Activated naive CD8-positive, alpha-beta T cell treated with anti-CD3 and anti-CD28 coated beads, Interleukin-2, amount 10 ng/mL, durations not matched to agents 7 days and 5 days (primary cell): ENCODE measurements at places on chromosomes 11 and 22. TPM values are rescaled to one million over a fixed set of nuclear protein-coding genes. Genes with fewer than 3 reads are reported as not detected.

DNA sequence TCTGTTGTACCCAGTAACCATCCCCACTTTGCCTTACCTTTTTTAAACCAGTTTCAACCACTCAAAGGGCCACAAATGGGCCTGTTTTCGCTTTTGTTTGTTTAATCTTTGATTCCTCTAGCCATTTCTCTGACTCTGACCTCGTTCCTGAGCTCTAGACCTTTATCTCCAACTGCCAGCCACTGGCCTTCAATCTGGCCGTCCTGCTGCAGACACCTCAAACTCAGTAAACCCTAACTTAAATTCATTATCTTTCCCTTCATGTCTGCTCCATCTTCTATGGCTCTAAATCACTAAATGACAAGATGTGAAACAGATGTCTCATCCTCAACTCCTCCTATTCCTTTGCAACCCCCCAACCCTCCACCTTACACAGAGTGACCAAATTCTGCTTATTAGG is 1.3 kb upstream of the GDPD4 start:
- no peaks in the 10 kb centered on the region for H3K36me3 ChIP-seq
- H3K27me3 ChIP-seq = peaks cover 6% of the 10 kb centered on the region
- DNase-seq = no peak

- H3K4me3 ChIP-seq = no peak overlapping the region
- no peaks in the 10 kb centered on the region for H3K36me3 ChIP-seq
- H3K27ac ChIP-seq = no peak overlapping the region
- no peaks in the 10 kb centered on the region for H3K27me3 ChIP-seq
- H3K4me1 ChIP-seq = no peaks in the 10 kb centered on the region
Measured at GRCh38 chr11:92501066-92501739, 276.6 kb downstream of the FAT3 start.

The MFRP gene
- not detected for total RNA-seq

The CDC42BPG gene
- total RNA-seq = 3.5 TPM

- H3K4me1 ChIP-seq = no peaks in the 10 kb centered on the region
- no peak overlapping the region for H3K4me3 ChIP-seq
- H3K27ac ChIP-seq = no peak overlapping the region
Measured at GRCh38 chr11:61488651-61489291, 19.8 kb upstream of the LRRC10B start.
